CD4-positive, alpha-beta T cell (primary cell): ENCODE measurements at places on chromosomes 6 and 20.

- no peak for DNase-seq
Measured at GRCh38 chr20:40443753-40444152, 245.3 kb downstream of the MAFB start.

GRCh38 chr20:13271098-13271497 lies 50.0 kb downstream of the ISM1 start:
- no peak for DNase-seq

DNA sequence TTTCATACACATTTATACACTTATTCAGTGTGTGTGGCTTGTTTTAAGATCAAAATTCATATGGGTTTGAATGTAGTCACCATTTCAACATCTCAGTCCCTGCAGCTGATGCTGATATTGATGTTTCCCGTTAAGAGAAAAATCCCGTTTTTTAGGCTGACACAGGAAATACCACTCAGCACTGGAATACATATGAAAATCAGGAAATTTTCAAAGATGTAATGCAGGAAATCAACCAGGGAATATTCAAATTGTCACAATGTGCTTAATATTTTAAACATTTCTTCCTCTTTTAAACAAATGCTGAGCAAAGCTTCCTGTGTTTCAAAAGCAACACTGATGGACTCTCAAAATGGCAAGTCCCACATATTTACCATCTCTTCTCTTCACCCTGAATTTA lies 94.5 kb upstream of the MARCKS start:
- DNase-seq, result no peak

DNA sequence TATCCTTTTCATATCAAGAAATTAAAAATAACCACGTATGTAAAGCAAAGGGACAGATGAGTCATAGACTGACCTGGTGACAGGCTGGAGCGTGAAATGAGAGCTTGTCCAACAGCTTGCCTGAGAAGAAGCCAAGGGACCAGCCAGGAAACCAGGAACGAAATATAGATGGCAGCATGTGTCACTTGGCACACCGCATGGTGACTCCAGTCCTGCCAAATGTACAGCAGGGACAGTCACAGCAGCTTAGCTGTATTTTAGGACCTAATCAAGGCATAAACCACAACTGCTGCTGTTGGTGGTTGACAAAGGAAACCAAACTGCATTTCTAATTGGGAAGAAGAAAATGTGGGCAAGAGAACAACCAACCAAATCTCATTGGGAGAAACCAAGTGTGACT lies 755.0 kb downstream of the TFAP2A start:
- DNase-seq, result no peak

- no peak for DNase-seq
Measured at GRCh38 chr6:36597775-36598174, 3.6 kb downstream of the SRSF3 start.

GRCh38 chr20:408843-409696 lies 971 bp downstream of the RBCK1 start:
- DNase-seq, result peak; percentile 9

DNA sequence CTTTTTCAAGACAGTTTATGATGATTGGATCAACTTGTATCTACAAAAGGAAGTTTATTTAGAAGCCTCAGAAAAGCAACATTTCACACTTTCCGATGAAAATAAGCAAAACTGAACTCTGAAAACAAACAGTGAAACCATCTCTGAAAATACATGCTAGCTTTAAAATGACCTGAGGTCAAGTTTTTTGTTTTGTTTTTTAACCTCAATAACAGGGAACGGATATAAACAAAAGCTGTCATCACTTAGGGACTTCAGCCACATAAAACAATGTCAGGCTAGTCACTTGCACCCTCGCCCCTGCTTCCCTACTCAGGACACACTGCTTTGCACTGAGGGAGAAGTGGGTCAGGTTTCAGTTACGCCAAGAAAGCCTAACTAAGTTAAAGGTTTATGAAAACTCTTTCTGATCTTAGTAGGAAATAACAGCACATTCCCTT lies 11.6 kb downstream of the BACH2 start:
- no peak for DNase-seq
